ENCODE measurements at places on chromosomes 2 and 18.
A peak's percentile ranks its signal among the peaks of the same experiment; 100 is the strongest.

- DNase-seq = no peak
Measured at GRCh38 chr18:27075828-27076227, 109.3 kb downstream of the CHST9 start.

DNA sequence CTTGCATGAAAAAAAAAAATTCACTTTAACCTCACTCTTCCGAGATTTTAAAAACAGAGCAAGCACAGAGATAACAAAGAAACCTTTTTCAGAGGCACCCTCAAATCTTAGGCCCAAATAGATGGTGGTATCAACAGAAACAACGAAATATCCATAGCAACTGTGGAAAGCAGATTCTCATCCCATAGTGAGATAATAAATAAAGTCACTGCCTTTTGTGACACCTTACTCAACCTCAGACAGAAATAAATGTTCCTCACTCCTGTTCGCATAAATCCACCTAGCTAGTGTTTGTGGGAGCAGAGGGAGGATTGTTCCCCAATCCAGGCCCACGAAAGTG, 60.9 kb upstream of the RTN4 start:
- no peak for DNase-seq

DNA sequence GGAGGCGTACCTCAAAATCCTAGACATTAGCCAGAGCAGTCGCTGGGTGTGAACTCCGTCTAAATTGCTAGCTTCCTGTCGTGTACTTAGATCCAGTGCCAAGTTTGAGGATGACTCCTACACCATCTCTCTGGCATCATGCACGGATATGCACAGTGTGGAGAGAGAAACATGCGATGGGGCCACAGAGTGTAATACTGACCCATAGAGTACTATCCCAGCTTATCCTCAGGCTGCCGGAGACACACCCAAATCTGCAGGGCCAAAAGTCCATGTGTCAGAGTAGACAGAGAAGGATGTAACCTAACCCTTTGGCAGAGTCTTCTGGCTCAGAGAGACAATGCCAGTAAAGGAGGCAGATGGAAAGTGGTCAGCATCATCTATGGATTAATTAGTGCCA, 84.2 kb downstream of the ARL4C start:
- no peak for DNase-seq

- DNase-seq = no peak
Measured at GRCh38 chr2:40224318-40224717, 227.6 kb downstream of the SLC8A1 start.

GRCh38 chr2:196162586-196163175, 8.7 kb downstream of the STK17B start:
- no peak for DNase-seq

- DNase-seq = no peak
Measured at GRCh38 chr2:98518101-98518500, 73.4 kb downstream of the INPP4A start.

DNA sequence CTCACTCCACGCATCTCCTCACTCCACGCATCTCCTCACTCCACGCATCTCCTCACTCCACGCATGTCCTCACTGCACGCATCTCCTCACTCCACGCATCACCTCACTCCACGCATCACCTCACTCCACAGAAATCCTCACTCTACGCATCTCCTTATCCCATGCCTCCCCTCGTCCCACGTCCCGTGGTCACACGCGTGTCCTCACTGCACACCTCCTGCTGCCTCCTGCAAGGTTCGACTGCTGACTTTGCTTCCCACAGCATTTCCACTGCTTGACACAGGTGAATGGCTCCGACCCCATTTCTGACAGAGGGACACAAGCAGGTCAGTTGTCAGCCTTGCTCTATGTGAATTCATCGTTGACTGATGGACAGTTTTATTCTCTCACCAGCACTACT, 103.0 kb downstream of the USP40 start:
- DNase-seq = no peak

DNA sequence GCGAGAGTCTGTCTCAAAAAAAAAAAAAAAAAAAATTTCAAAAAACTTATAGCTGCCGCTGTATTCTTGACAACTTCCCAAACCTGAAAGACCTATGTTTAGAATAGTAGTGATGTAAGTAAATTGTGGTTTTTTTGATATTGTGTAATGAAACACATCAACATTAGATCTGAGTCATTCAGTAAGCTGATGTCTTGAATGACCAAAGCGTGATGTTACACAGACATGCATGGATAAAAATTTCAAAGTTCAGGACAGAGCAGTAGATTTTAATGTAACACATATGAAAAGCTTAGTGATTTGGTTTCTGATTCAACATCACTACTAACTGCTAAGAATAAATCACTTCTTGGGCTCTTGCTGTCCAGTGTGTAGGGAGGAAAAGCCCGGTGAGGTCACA, 69.3 kb upstream of the MEX3C start:
- DNase-seq = no peak

- no peak for DNase-seq
Measured at GRCh38 chr2:241553512-241553830, 5.1 kb upstream of the BOK start.

GRCh38 chr2:200777275-200777674, 34.4 kb upstream of the BZW1 start:
- no peak for DNase-seq

- no peak for DNase-seq
Measured at GRCh38 chr2:145018502-145018901, 498.6 kb upstream of the ZEB2 start.

DNA sequence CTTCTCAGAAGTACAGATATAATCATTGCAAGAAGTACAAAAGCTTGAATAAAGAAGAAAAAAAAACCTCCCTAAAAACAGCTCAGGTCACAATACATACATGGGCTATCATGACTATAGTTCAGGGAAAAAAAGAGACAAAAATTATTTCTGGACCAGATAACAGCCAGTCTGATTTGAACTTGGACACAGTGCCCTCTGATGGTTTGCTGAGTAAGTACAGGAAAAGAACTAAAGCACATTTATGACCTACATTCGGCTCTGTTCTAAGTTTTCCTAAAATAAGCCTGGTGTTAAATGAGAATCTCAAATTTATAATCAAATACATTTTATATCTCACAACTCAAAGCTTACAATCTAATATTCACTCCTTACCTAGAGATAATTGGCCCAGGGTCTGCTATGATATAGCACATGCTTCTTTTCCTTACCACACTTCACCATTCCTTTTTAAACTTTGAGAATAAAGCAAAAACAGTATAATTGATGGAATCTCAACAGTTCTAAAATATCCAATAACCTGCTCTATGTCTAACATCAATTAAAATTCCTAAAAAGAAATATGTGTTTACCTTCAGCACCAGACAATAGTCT, 81.1 kb downstream of the RAPH1 start:
- DNase-seq = peak; percentile 16

DNA sequence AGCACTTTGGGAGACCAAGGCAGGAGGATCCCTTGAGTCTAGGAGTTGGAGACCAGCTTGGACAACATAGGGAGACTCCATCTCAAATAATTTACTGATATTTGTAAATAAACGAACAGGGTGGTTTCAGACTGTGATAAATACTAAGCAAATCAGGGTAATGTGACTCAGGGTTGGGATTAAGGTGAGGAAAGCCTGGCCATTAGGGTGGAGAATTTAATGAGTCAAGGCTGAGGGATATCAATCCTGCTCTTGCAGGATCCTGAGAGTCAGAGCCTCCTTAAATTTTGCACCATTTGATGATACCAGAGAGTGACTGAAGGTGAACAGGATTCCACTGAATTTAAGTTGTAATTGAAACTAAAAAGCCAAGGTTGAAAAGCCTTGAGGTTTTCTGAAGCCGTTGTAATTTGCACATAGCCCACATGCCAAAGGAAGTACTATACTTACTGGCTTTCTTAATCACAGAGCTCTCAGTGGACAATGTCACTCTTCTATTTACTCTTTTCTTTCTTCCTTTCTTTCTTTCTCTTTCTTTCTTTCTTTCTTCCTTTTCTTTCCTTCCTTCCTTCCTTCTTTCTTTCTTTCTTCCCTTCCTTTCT, 28.6 kb upstream of the AP1S3 start:
- DNase-seq = no peak

DNA sequence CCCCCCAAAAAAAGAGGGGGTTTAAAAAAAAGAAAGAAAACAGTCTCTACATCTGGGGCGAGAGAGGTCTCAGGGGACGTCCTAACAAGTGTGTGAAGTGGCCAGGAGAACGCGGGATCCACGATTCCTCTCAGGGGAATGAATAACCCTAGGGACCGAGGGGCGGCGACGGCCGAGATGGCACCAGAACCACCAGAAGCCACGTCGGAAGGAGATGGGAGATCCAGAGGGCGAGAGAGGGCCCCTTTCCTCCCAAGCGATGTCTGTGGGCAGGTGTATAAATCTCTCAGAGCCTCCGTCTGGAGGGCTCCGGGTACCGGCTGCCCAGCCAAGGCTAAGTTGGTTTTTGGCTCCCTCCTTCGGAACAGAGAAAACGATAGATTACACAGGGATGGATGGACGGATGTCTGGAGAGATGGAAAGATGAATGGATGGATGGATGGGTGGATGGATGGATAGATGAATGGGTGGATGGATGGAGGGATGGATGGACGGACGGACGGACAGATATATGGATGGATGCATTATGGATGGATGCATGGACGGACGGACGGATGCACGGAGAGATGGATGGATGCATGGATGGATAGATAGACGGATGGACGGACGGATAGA, 1.7 kb downstream of the EPHA4 start:
- DNase-seq = no peak

DNA sequence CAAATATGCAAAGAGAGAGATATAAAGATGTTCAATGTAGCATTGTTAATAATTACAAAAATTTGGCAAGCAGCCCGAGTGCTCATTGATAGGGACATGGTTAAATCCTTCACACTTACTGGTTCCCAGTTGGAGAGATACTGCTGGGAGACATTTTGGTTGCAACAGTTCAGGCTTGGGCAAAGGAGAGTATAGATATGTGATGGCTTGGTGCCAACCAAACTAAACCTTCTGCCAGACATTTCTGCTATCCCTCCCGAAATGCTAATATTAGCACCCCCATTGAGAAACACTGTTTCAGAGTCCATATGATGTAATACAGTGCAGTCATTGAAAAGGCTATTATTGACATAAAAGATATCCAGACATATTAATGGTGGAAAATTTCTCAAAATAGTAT, 11.5 kb downstream of the GEN1 start:
- DNase-seq = no peak

DNA sequence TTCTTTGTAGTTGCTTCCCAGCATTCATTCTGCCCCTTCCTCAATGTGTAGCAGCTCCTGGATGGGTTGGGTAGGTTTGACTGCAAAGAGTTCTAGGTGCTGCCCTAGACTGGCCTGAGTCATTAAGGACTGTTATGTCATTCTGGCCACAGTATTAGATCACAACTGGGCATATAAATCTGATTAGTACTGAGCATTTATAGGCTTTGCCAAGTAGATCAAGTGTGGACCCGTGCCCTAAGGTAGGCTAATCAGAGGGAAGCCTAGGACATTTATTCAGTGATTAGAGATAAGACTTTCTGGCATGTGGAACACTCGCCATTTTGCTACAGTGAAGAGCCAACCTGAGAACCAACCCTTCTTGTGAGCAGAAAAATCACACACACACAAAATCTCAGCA, 2.7 kb downstream of the KATNAL2 start:
- DNase-seq = no peak

- DNase-seq = no peak
Measured at GRCh38 chr2:172671501-172671900, 64.1 kb upstream of the RAPGEF4 start.

DNA sequence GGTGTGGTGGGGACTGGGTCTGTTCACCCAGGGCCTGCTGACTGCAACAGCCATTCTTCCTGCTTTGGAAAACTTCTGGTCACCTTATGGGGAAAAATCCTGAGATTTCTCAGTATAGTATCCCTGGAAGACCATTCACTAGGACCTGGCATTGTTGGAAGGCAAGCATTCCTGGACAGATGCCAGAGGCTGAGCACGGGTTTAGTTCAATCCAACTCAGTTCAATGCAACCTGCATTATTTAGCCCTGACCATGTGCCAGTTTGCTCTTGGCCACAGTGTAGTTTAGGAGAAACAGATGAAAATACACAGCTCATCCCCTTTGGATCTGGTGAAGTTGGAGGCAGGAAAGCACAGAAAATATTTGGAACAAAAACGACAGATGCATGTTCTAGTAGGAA, 95.9 kb downstream of the LPIN1 start:
- no peak for DNase-seq

DNA sequence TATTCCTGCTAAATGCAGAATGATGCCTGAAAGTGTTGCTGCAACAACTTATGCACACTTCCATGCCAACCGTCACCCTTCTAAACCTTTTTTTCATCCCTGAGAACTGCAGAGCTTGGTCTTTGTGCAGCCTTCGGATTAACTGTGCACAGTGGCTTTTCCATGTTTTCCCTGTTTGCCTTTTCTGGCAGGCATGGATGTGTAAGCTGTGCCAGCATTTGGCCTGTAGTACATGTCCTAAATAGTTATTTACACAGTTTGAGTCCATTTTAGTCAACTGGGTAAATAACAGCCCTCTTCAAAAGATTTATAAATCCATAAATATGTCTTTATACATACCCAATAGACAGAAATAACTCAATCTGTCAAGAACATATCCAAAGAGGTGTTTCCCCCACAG, 31.5 kb downstream of the MEIS1 start:
- DNase-seq = no peak

- no peak for DNase-seq
Measured at GRCh38 chr2:9539531-9539930, 16.1 kb downstream of the ADAM17 start.

- DNase-seq = no peak
Measured at GRCh38 chr2:75853436-75853835, 142.7 kb upstream of the GCFC2 start.

DNA sequence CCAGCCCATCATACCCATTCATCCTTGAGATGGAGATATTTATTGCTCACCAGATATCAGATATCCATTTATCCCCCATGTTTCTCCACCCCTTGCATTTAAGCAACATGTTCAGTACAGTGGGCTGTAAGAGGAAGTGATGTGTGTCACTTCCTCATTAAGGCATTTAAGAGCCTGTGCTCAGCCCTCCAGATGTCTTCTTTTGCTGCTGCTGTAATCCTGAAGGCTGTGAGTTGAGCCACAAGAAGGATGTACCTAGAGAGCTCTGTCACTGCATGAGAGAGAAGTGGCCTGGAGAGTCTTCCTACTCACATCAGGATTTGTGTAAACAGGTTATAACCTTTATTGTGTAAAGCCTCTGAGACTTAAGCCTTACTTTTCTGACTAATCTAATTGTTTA, 151.8 kb upstream of the UNC80 start:
- no peak for DNase-seq

- DNase-seq = peak; percentile 88
Measured at GRCh38 chr2:26982102-26982742, 11.8 kb downstream of the MAPRE3 start.

DNA sequence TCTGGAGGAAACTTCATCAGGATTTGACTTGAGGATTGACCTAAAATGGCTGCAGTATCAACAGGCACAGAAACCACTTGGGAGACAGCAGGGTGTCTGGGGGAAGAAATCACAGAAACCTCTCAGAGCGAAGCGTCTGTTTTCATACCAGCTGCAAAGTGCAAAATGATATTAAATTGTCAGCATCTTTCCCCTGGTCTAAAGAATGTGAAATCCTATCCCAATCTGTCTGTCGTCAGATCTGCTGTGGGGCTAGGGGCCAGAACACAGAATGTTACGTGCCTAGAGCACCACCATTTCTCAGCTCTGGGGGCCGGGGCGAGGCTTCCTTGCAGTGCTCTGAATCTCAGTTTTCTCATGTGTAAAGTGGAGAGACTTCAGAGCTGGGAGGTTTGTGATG, 54.1 kb upstream of the MYCN start:
- no peak for DNase-seq

- no peak for DNase-seq
Measured at GRCh38 chr18:56651771-56652092, 573 bp downstream of the WDR7 start.

GRCh38 chr18:4445902-4446301, 9.2 kb downstream of the DLGAP1 start:
- no peak for DNase-seq

GRCh38 chr2:213285404-213285803, 1.1 kb downstream of the SPAG16 start:
- no peak for DNase-seq
